Prostate gland (tissue), 2 donors: ENCODE measurements at places on chromosomes 12 and 14. TPM values are rescaled to one million over a fixed set of nuclear protein-coding genes. Genes with fewer than 3 reads are reported as not detected.

- DNase-seq, result no peak
Observed at GRCh38 chr12:130144256-130144655, 18.0 kb upstream of the FZD10 start.

GRCh38 chr12:117011988-117012805 lies 87.0 kb downstream of the TESC start:
- DNase-seq, result no peak

GRCh38 chr12:95291501-95291900 lies 73.9 kb downstream of the VEZT start:
- DNase-seq, result no peak

GRCh38 chr12:84813780-84814663 lies 98.6 kb downstream of the SLC6A15 start:
- DNase-seq, result no peak

GRCh38 chr12:113115455-113116126 lies 20.0 kb downstream of the RASAL1 start:
- DNase-seq, result no peak

KITLG gene
- 21.0 TPM for total RNA-seq

TSPAN11 gene
- 1.0 TPM for total RNA-seq
